ENCODE measurements at places on chromosomes 6 and 20. TPM values are rescaled to one million over a fixed set of nuclear protein-coding genes. Genes with fewer than 3 reads are reported as not detected.

Gene BPI
- polyA plus RNA-seq = 0.66 TPM

Gene MMP24
- 1.2 TPM for polyA plus RNA-seq

Gene VWA7
- polyA plus RNA-seq = 2.8 TPM

Gene PARD6B
- polyA plus RNA-seq = 16.1 TPM

Gene PTCRA
- not detected for polyA plus RNA-seq

Gene SYCP2
- 1.2 TPM for polyA plus RNA-seq

Gene DEFB114
- not detected for polyA plus RNA-seq

- no peak overlapping the region for H3K27ac ChIP-seq
- H3K27me3 ChIP-seq = no peaks in the 10 kb centered on the region
- H3K36me3 ChIP-seq = no peaks in the 10 kb centered on the region
- no peaks in the 10 kb centered on the region for H3K4me1 ChIP-seq
Measured at GRCh38 chr20:53534037-53534436, 59.6 kb downstream of the ZNF217 start.

DNA sequence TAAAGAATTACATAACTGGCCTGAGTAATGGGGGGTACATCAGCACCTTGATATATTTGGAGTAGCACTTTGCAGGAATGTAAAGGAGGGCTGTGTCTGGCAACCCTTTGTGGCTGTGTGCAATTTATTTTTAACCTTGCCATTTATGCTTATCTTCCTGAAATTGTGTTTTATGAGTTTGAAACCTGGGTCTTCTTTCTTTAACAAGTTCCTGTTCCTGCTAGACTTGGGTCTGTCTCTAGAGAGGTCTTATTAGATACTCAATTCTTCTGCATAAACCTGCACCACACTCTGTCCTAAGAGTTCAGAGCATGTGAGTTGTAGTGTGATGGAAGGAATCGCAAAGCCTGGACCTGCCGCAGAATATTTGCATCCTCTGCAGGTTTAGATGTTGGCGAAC lies 181.0 kb downstream of the JARID2 start:
- no peaks in the 10 kb centered on the region for H3K27me3 ChIP-seq
- DNase-seq = no peak
- no peak overlapping the region for H3K27ac ChIP-seq
- H3K4me3 ChIP-seq = no peak overlapping the region
- no peaks in the 10 kb centered on the region for H3K36me3 ChIP-seq

- peaks cover 18% of the 10 kb centered on the region for H3K4me1 ChIP-seq
- no peak overlapping the region for H3K4me3 ChIP-seq
- H3K36me3 ChIP-seq = no peaks in the 10 kb centered on the region
- no peaks in the 10 kb centered on the region for H3K27me3 ChIP-seq
Measured at GRCh38 chr6:82904860-82905259, 160.8 kb downstream of the UBE3D start.

DNA sequence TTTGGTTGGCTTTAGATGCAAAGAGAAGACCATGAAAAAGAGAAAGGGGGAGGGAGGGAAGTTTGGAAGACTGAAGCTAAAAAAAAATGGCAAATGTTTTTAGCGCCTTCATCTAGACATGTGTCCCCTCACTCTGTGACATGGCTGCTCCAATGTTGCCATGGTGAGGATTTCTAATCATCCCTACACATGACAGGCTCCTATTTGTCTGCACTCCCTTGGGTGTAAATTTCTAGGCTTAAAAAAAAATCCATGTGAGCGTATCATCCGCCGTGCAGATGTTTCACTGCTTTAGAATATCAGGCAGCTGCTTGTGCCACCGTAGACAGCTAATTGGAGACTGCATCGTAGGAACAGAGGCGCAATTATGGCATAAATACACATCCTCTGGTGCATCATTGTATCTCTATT lies 761.1 kb upstream of the MMS22L start:
- DNase-seq = no peak
- no peaks in the 10 kb centered on the region for H3K36me3 ChIP-seq
- H3K4me3 ChIP-seq = no peak overlapping the region
- peaks cover 3% of the 10 kb centered on the region for H3K4me1 ChIP-seq
- H3K27ac ChIP-seq = no peak overlapping the region

DNA sequence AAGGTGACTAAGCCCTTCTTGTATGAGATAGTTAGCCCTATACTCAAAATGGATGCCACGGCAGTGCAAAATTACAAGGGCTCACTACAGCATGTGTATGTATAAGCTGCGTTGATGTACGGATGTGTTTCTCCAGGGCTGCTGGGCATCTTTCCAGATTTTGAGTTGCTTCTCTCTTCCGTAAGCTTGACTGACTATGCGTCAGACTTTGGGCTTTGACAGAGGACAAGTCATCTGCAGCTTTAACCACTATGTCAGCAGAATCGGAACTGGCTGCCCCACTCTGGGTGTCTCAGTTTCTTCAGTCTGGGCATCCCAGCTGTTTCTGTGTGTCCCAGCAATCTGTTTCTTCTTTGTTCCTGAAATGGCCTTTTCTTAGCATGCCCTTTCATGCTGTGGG lies 241.6 kb downstream of the BTBD3 start:
- H3K36me3 ChIP-seq = no peaks in the 10 kb centered on the region
- no peaks in the 10 kb centered on the region for H3K27me3 ChIP-seq
- no peak overlapping the region for H3K27ac ChIP-seq
- H3K4me1 ChIP-seq = no peaks in the 10 kb centered on the region

DNA sequence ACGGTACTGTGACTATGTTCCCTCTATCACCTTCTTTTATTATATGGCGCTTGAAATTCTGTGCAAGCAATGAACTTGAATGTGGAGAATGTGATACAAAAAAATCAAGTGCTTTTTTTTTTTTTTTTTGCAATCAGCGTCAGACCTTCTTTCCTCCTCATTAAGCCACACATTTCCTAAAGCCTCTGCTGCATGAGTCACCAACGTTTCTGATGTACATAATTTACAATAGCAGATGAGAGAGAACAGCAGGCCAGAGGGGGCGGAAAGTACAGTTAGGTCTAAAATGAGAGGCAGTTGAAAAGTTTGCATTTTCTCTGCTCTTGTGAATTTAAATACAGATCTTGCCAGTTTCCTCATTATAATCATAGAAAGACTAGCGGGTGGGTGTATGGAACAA lies 114.6 kb upstream of the RIPOR2 start:
- H3K27me3 ChIP-seq = no peaks in the 10 kb centered on the region
- H3K27ac ChIP-seq = peak overlapping the region; percentile 10
- DNase-seq = peak; percentile 49
- H3K4me1 ChIP-seq = peaks cover 6% of the 10 kb centered on the region
- no peak overlapping the region for H3K4me3 ChIP-seq

DNA sequence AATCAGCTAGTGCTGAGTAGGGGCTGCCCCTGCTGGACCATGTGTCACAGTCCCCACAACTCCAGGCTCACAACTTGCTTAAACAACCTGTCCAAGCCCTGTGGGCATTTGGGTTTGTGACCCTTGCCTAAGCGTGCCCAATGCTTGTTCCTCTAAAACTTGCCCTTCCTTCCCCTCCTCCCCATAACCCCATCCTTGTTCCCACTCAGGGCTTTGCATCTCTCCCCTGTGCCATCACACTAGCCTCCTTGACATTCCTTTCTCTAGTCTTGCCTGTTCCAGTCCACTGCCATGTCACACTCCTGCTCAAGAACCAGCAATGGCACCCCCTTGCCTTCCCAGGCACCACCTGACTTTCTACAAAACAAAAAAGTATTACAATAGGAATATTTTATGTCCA lies 2.3 kb upstream of the DLGAP4 start:
- H3K4me3 ChIP-seq = no peak overlapping the region
- H3K36me3 ChIP-seq = no peaks in the 10 kb centered on the region
- H3K27me3 ChIP-seq = peaks cover 80% of the 10 kb centered on the region
- no peak for DNase-seq
- H3K4me1 ChIP-seq = peaks cover 3% of the 10 kb centered on the region

- H3K27ac ChIP-seq = no peak overlapping the region
- DNase-seq = no peak
- H3K27me3 ChIP-seq = peaks cover 4% of the 10 kb centered on the region
- H3K4me3 ChIP-seq = no peak overlapping the region
- no peaks in the 10 kb centered on the region for H3K4me1 ChIP-seq
- H3K36me3 ChIP-seq = no peaks in the 10 kb centered on the region
Measured at GRCh38 chr20:40744072-40744817, 55.2 kb upstream of the MAFB start.

GRCh38 chr6:155497273-155497672 lies 41.6 kb upstream of the NOX3 start:
- H3K4me3 ChIP-seq = no peak overlapping the region
- no peaks in the 10 kb centered on the region for H3K36me3 ChIP-seq
- H3K4me1 ChIP-seq = peaks cover 12% of the 10 kb centered on the region
- H3K27me3 ChIP-seq = no peaks in the 10 kb centered on the region
- no peak overlapping the region for H3K27ac ChIP-seq

DNA sequence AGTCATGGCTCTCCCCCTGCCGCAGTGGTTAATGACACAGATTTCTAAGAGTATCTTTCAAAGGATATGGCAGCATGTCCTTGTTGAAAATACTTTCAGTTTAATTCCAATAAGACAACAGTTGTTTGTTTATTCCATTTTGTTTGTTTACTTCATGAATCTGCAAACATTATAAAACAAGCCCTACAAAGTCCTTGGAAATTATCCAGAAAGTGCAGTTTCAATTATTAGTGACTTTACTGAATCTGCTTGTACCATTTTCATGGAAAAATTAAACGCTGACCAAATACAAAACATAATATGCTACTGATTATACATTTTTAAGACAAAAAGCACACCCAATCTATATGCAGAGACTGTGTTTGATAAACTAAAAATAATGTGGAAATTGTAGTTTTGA lies 3.3 kb downstream of the HEY2 start:
- peaks cover 47% of the 10 kb centered on the region for H3K27me3 ChIP-seq
- no peak overlapping the region for H3K4me3 ChIP-seq
- peaks cover 5% of the 10 kb centered on the region for H3K4me1 ChIP-seq
- no peak overlapping the region for H3K27ac ChIP-seq
- H3K36me3 ChIP-seq = no peaks in the 10 kb centered on the region
- no peak for DNase-seq

DNA sequence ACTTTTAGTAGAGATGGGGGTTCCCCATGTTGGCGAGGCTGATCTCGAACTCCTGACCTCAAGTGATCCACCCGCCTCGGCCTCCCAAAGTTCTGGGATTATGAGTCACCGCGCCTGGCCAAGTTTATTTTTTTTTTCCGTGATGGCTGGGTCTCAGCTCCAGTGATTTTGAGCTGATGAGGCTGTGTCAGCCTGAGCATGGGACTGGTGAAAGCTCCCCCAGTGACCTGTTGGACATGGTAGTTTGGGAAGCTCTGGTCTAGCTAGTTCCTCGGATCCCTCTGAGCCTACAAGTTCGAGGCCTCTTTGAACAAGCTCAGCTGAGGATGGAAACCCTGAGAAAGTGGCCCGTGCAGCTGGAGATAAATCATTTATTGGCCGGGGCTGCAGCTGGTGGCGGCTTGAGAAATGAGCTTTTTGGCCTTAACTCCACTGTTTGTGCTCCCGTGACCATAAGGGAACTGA lies 126.8 kb downstream of the SNX5 start:
- no peak overlapping the region for H3K27ac ChIP-seq
- H3K36me3 ChIP-seq = no peaks in the 10 kb centered on the region
- H3K4me3 ChIP-seq = no peak overlapping the region
- H3K27me3 ChIP-seq = no peaks in the 10 kb centered on the region

DNA sequence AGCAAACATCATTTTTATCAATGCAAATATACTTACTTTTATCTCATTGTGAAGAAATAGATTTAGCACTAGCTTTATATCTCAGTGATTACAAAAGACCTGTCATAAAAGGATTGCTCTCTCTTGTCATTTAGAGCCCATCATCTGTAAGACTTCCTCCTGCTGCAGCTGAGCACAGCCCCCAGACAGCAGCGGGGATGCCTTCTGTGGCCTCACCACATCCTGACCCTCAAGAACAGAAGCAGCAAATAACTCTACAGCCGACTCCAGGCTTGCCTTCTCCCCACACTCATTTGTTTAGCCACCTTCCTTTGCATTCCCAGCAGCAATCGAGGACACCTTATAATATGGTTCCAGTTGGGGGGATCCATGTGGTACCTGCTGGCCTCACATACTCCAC lies 127.0 kb upstream of the EDN1 start:
- DNase-seq = no peak
- H3K27ac ChIP-seq = no peak overlapping the region
- no peak overlapping the region for H3K4me3 ChIP-seq

DNA sequence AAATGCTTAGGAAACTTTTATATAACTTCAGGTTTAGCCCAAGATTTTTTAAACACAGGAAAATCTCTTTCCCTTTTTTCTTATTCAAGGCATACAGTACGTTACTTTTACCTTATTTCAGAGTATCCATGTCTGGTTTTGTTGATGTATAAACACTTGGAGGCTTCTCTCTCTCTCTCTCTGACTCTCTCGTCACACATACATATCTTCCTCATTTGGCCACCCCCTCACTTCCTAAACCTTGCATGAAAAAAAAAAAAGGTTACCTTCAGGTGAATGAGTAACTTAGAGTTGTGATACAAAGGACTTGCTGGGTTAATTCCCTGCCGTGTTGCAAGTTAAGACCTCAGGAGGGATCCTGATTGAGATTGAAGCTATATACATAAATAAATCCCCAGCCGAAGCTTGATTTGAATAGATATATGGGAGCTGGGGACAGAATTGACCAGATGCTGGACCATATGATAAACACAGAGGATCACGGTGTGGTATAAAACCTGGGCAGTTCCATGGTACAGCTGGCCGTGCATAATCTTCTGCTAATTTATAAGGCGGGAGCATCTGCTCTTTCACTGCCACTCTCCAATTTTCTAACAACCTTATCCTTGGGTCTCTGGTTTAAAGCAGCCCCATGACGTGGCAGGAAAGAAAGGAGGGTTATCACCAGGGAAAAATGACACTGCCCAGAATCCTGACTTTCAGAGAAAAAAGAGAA lies 55.1 kb upstream of the IL20RA start:
- no peak for DNase-seq
- peak overlapping the region; percentile 35 for H3K27ac ChIP-seq
- no peaks in the 10 kb centered on the region for H3K4me1 ChIP-seq
- H3K27me3 ChIP-seq = no peaks in the 10 kb centered on the region

- DNase-seq = no peak
- H3K27ac ChIP-seq = no peak overlapping the region
- no peaks in the 10 kb centered on the region for H3K27me3 ChIP-seq
- no peaks in the 10 kb centered on the region for H3K4me1 ChIP-seq
- H3K36me3 ChIP-seq = no peaks in the 10 kb centered on the region
- no peak overlapping the region for H3K4me3 ChIP-seq
Measured at GRCh38 chr20:34615477-34615876, 57.0 kb downstream of the MAP1LC3A start.

DNA sequence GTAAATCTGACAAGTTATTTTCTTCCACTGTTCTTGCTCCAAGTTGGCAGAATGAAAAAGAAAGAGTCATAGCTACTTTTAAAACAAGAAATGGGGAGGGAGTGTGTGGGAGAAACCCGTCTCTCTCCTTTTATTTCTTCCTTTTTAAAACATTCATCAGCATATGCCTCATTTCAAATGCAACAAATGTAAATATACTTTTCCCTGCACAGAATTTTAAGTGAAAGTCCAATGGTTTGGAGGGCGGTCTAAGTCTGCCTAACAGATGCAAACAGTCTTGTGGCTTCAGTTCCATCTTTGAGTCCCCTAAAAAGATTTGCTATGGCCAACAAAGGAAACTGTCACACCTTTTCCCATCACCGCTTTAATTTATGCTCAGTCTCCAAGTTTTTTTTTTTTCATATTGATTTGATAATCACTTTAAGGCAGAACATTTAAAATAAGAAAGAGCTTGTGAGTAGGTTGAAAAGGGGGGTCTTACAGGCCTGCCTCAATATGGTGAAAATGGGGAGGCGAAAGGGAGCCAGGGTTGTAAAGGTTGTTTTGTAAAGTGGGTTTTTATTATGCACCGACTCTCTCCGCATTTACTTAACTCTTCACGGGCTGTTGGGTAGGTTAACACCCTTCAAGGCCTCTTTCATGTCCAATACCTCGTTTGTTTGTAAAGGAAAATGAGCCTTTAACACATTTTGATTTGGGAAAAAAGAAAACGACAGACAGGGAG lies 4.6 kb downstream of the TFAP2D start:
- H3K27me3 ChIP-seq = peaks cover 99% of the 10 kb centered on the region
- no peak for DNase-seq
- no peaks in the 10 kb centered on the region for H3K36me3 ChIP-seq
- no peak overlapping the region for H3K4me3 ChIP-seq
- no peaks in the 10 kb centered on the region for H3K4me1 ChIP-seq
